ENCODE measurements at places on chromosomes 7 and 10. TPM values are rescaled to one million over a fixed set of nuclear protein-coding genes. Genes with fewer than 3 reads are reported as not detected.

UNC5B gene
- 12.2 TPM for total RNA-seq

DMTF1 gene
- total RNA-seq: 26.8 TPM

TMEM273 gene
- total RNA-seq: 28.5 TPM

CC2D2B gene
- total RNA-seq: 0.13 TPM

- peak; percentile 52 for DNase-seq
These were observed 459 bp downstream of the ZDHHC6 start for GRCh38 chr10:112446055-112446854.

DNA sequence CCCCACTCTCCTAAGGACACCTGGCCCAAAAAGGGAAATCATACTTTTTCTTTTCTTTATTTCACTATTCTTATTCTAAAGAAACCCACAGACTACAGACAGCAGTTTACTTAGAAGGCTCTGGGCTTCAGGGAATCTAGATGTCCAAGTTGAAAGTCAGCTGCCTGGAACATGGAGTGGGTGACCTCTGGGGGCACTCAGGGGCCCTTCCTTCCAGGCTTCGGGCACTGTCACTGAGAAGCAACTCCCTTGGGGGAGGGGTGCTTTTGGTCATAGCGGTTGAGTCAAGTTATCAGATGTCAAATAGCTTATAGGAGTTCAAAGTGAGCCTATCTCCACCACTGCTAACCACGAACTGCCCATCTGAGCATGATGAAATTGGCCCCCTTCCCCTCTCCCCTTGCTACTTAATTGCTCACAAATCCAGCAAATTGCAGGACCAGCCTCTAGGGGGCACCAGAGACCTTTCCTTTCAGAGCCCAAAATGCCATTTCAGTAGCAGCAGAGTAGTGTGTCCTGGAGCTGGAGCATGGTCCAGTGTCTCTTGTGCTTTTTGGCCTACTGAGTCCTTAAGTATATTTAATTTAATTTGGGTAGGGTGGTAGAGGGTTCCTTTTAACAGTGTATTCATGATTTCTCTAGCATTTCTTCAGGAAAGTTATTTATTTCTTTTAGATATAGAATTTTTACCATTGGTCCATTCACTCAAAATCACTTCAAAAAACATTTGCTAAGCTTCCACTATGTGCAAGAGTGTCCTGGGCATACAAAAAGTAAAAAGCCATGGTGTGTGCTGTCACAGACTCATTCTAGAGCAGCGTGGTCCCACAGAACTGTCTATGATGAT, 463.8 kb downstream of the KCNMA1 start:
- DNase-seq: peak; percentile 63

DNA sequence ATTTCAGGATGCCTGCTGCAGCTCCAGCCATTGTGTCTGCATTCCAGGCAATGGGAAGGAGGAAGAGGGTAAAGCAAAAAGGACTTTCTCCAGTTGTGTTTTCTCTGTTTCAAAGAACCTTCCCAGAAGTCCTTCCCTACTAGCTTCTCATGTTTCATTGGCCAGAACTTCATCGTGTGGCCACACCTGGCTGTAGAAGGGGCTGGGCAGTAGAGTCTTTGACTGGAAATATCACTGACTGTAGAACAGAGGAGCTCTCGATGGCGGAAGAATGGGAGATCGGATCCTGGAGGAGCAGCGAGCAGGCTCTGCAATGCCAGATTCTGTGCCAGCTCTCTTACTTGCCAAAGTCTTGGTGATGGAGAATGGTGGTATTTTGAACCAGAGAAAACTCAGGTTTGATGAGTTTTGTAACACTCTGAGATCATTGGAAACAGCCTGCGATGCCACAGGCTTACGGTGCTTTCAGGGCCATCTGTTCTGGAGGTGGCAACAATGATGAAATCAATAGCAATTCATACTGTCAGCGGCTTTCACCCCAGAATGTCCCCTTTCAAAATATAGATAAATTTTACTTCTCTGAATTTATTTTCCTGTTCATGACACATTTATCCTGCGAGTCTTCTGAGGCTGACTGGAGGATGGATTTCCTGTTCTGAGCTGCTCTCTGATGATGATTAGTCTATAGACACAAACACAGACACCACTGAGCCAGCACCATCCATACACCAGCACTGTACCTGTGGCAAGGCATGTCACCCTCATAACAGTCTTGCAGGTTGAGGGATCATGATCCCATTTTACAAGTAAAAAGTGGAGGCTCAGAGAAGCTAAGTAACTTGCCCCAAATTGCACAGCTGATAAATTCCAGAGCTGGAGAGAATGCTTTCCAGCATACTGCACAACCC, 204.2 kb downstream of the EMX2 start:
- no peak for DNase-seq

DNA sequence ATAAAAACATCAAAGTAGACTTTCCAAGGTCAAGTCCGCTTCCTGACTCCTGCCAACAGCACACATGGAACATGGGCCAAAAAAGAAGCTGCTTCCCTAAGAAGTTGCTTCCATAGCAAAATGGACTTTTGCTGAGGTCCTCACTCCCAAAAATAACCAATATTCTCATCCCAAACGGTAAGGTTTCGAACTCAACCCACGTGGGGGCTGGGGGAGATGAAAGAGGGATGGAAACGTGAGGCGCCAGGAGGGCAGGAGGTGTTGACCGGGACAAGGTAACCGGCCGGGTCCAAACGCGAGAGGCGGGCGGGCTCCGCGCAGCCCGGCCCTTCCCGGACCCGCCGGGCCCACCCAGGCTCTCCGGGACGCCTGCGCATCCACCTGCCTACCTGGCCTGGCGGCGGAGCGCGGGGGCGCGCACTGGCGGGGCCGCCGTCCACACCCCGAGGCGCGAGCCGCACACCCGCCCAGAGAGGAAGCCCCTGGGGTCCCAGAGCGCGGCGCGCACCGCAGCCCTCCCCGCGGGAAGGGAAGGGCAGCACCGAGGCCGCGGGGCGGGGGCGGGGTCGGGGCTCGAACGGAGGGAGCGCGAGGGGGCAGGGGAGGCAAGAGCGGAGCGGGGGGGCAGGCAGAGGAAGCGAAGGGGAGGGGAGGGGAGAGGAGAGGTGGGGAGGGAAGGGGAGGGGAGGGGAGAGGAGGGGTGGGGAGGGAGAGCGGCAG, 742 bp downstream of the LMBR1 start:
- peak; percentile 66 for DNase-seq

DNA sequence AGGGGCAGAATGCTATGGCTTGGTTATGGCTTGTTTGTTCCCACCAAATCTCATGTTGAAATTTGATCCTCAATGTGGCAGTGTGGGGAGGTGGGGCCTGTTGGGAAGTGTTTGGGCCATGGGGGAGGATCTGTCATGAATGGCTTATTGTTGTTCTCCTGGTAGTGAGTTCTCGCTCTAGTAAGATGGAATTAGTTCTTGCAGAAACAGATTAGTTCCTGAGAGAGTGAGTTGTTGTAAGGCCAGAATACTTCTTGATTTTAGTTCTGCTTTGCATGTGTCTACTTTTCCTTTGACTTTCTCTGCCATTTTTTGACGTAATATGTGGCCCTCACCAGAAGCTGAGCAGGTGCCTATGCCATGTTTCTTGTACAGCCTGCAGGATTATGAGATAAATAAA, 188.2 kb downstream of the KIF20B start:
- DNase-seq: no peak

DNA sequence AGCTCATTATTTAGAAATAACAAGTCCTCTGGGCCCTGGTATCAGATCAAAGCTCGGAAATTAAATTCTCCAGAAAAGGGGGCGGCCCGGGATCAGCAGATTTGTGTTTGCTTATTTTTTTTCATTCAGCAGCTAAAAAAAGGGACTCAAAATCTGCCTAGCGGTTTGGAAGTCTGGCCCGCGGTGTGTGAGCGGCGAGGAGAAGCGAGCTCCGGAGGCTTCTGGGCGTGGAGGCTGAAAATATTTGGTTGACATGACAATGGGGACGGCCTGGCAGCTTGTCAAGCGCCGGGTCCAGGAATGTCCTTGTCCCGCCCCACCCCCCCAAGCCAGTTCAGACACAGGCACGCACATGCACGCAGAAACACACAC, 43.4 kb downstream of the FOXL3 start:
- DNase-seq: peak; percentile 89

DNA sequence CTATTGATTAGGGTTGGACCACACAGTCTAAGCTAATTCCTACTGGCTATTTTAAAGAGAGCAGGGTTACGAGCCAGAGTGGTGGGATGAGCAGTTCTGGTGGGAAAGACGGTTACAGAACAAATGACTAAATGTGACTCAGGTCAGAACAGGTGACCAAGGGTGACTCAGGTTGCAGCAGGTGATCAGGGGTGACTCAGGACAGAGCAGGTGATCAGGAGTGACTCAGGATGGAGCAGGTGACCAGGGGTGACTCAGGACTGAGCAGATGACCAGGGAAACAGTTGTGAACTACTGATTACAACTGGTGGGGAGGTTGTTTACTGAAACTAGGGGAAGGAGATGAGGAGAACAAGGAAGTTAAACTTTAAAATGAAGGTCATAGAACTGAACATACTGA, 366.3 kb downstream of the ABCA13 start:
- DNase-seq: no peak

- DNase-seq: no peak
These were observed 93.0 kb upstream of the TMEM72 start for GRCh38 chr10:44818041-44818649.

DNA sequence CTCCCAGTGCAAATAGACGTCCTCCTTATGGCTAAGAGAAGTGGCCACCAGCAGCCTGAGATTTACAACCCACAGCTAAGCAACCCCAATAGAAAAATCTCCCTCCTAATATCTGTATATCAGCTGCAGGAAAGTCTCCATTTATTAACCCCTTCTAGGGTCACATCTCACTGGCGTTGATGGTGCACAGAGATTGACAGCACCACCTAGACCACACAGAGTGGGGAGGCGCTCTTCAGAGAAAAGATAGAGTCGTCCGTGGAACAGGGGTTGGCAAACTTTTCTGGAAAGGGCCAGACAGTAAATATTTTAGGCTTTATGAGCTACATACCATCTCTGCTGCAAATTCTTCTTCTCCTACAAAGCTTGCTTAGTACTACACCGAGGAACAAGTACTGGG, 60.0 kb downstream of the NAMPT start:
- DNase-seq: no peak

DNA sequence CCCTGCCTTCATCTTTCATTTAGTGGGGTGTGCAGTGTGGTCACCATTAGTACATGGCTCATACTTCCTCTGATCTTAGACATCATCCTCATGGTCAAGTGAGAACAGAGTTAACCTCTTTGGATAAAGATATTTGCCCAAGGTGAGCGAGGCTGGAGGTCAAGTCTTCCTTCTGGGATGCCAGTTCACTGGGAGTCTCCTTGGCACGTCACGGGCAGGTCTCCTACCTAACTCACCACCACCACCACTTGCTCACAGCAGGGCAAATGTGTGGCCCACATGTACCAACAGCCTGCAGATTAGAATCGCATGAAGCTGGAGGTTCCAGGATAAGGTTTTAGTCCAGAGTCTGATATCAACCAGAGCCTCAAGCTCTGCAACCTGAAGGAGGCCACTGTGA, 164.6 kb downstream of the USP6NL start:
- no peak for DNase-seq

DNA sequence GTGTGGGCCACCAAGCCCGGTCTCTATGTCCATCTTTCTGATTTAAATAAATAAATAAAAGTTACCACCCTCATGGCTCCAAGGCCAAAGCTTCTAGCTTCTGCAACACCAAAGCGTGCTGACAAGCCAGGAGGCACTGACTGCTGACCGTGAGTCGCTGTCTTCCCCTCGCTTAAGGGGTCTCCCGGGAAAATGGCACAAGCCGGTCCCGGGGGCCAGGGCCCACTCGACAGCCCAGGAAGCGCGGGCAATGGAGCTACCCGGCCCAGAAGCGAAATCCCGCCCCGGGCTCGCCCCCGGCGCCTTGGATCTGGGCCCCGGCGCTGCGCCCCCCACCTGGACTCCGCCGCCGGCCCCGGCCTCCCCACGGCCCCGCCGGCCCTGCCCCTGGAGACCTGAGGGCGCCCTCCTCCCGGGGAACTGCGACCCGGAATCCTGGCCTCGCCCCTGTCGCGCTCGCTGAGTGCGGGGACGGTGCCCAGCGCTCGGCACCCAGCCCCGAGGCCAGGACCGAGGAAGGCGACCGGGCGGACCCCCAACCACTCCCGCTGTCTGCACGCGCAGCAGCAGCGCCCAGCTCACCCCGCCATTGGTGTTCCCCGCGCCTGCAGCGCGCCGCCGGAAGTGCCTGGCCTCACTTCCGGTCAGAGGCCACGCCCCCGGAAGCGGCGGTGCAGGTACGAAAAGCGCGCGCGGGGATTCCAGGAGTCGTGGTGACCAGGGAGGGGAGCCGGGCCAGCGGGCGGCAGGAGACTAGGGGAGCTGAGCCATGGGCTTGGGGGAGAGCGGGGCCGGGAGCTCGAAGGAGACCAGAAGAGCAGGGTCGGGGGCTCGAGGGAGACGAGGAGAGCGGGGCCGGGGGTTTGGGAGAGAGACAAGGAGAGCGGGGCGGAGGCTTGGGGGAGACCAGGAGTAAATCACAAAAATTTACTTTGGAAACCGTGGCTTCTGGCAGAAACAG, at the start of the genes MRM2 and NUDT1:
Gene MRM2, minus strand, starts transcription at position 626 of the 961 bp plus-strand sequence. Its CDS starts 36 bp downstream, at position 590.
Gene NUDT1, plus strand, starts transcription at position 647 of the 961 bp plus-strand sequence. CDS start 2,349 bp downstream, outside the sequence.
- DNase-seq: peak; percentile 92

- no peak for DNase-seq
These were observed 35.7 kb downstream of the SHH start for GRCh38 chr7:155776606-155777005.

- no peak for DNase-seq
These were observed 46.2 kb upstream of the RABGEF1 start for GRCh38 chr7:66694286-66694685.
